ENCODE measurements at places on chromosomes 6 and 20.

DNA sequence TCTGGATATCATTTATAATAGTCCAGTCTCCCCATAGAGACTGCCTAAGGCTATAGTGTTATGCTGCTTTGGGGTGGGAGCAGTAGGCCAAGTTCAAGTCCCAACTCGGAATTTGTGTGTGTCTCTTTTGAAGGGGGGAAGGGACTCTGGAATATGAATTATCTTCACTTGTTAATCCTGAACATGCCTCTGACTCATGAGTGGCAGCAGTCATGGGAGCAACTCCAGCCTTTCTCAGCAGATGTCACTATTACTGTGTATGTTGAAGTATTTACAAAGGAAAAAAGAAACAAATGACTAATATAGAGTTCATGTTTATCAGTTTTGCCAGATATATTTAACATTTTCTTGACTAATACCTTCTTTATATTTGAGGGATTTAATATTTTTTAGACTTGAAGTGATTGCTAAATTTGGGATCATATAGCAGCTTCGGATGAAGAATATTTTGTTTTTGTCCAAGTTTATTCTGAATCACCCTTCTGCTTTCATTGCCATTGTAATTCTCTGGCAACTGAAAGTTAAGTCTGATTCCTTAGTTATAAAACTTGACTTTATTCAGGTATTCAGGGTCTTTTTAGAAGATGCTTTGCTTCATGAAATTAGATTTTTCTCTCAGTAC is 23.4 kb downstream of the FAM217A start:
- no peaks in the 10 kb centered on the region for H3K27me3 ChIP-seq
- H3K4me3 ChIP-seq = no peak overlapping the region
- DNase-seq = no peak
- H3K27ac ChIP-seq = no peak overlapping the region

GRCh38 chr20:35788796-35789195 is 17.0 kb downstream of the PHF20 start:
- H3K27me3 ChIP-seq = no peaks in the 10 kb centered on the region
- H3K4me3 ChIP-seq = no peak overlapping the region
- H3K36me3 ChIP-seq = peaks cover 4% of the 10 kb centered on the region
- no peak for DNase-seq
- no peaks in the 10 kb centered on the region for H3K4me1 ChIP-seq
- no peak overlapping the region for H3K27ac ChIP-seq

DNA sequence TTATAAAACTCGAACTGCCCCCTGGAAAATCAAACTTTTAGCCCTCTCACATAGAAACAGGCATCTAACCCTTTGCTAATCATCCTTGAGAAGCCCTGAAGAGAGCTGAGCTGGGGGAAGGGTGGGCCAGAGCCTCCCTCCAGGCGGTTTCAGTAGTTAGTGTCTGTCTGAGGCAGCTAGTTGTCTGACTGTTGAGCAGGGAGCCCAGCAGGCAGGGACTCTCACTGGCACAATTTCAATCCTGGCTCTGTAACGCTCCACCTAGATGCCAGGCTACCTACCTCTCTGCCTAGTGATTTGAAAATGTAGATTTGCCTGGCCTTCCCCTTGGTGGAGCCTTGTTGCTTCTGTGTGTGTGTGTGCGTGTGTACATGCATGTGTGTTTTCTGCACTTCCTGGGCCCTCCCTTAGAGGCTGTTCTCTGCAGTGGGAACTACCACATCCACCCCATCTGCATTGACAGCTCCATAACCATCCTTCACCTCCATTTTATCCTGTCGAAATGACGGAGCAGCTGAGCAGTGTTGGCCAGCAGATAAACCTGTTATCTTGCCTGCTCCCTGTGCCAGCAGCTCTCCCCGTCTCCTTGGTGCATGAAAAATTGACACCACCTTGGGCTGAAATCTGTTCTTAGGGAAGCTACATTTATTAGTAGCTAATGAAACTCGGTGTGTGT is 69.6 kb upstream of the VSTM2L start:
- no peak for DNase-seq
- no peak overlapping the region for H3K4me3 ChIP-seq
- H3K4me1 ChIP-seq = no peaks in the 10 kb centered on the region

DNA sequence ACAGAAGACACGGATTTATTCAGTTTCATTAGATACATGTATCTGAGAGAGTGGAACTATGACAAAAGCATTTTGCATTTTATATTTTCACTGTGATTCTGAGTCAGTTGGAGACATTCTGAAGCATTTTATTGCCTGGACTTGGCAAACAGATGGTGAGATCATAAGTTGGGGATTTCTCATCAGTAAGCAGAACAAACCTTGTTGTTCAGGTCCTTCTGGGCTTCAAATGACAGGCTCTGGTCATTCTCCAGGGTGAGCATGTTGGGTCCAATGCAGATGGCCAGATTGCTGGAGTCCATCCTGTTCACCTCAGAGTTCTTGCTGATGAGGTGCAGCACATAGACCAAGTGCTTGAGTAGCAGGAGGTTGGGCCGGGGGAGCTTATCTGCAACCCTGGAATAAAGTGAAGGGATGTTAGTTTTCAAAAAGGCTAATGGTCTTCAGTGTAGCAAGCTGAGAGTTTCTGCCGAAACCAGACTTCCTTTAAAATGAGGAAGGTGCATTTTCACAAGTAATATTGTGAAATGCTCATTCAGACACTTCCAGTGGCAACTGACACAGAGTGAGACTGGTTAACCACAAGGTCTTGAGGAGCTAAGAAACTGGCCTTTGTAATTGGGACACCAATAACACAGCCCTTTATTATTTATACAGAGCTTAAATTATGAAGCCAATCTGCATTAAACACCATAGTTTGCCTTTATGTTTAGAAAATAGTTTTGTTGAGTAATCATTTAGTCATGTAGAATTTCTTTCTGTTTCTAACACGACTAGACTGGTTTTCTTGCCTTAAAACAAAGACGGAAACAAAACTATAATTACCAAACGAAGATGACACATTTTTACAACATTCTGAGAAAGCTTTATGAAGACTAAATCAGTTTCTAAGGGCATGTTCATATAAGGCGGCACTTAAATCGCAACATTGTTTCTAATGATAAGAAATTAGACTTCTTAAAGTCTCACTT is 5.6 kb downstream of the TAGAP start:
- no peaks in the 10 kb centered on the region for H3K36me3 ChIP-seq
- no peaks in the 10 kb centered on the region for H3K27me3 ChIP-seq
- no peak overlapping the region for H3K4me3 ChIP-seq
- H3K27ac ChIP-seq = no peak overlapping the region
